Activated T-helper 1 cell treated with Interleukin-2 at 50 U/mL for 16 hours (primary cell): ENCODE measurements at places on chromosomes 3 and 15.
A peak's percentile ranks its signal among the peaks of the same experiment; 100 is the strongest.

- no peak for DNase-seq
Measured at GRCh38 chr3:194472290-194472920, 14.4 kb downstream of the ATP13A3 start.

GRCh38 chr3:158570999-158571702 is at the start of gene MLF1:
Gene MLF1, plus strand, starts transcription at chr3:158571194. Its CDS starts 107 bp downstream, at chr3:158571301.
- peak; percentile 59 for DNase-seq

GRCh38 chr3:171829841-171830517 is 13.2 kb upstream of the TMEM212 start:
- DNase-seq, result no peak

GRCh38 chr3:154180836-154181691 is 59.9 kb downstream of the ARHGEF26 start:
- DNase-seq, result no peak

DNA sequence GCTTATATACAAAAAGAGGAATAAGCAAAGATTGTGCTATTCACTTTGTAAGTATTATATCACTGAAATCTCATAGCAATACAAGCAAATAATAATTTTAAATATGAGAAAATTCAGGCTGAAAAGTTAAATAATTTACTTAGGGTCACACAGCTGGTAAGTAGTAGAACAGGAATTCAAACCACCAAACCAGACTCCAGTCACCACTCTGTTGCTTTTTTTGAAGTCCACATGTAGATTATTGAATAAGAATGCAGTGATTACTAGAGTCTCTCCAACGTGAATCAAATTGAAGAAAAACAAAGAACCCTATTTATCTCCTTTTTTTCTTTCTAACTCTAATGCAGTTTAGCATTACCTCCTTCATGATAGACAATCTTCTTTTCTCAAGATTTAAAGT is 15.9 kb downstream of the SPICE1 start:
- DNase-seq, result no peak

GRCh38 chr3:13174011-13174802 is 101.0 kb upstream of the IQSEC1 start:
- DNase-seq, result no peak

DNA sequence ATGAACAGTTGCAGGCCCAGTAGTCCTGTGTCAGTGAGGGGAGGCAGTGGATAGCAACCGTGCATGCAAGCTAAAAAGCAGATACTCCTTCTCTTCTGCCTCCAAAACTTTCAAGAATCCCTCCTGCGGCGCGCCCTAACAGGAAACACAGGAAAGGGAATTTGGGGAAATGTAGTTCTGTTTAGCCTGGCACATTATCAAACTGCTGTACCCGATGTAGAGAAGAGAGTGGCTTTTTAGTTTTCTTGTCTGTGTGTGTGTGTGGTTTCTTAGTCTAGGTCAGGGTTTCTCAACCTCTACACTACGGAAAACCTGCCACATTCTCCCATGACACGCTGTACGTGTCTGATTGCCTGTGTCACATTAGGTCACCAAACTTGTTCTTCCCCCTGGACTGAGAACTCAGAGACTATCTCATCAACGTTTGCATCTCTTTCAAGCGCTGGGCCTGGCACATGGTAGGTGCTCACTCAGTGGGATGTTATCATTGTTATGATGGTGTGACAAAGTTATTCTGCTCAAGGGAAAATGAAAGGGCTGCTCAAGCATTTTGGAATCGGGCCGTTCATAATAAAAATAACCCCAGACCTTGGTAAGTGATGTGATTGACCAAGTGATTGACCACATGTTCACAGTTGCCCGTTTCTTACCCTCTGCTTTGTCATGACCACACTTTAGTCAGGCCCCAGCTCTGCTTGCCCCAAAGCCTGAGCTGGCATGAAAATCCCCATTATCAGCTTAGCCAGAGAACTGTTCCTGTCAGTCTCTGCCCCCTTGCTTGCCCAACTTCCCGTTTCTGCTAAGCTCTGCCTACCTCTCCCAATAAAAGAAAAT is 33.2 kb downstream of the TM4SF4 start:
- DNase-seq, result no peak

- no peak for DNase-seq
Measured at GRCh38 chr3:118512301-118512700, 522.3 kb downstream of the IGSF11 start.

- DNase-seq, result no peak
Measured at GRCh38 chr15:89679212-89679611, at the start of gene PLIN1. Gene PLIN1, minus strand, starts transcription at chr15:89679367. Its CDS starts 1,878 bp downstream, at chr15:89677489.

- no peak for DNase-seq
Measured at GRCh38 chr15:89828281-89829145, 13.9 kb upstream of the ANPEP start.

DNA sequence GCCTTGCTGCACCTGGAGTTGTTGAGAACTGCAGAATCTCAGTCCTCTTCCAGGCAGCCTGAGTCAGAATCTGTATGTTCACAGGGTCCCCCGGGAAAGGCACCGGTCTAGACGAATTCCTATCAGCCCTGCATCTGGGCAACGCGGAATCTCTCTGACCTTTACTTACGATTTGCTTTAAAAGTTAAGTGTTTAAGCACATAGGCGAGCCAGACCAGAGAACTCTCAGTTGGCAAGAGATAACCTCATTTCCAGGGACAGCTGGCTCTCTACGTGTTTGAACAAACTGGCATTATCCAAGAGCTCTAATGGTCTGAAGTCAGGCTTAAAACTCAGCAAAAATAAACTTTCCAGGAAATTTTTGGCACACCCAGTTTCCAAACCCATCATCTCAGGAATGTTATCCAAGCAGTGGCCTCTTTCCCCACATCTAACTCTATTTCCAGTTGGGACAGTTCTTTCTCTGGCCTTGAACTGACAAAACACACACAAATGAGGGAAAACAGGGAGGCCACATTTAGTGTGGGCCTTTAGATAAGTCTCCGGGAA is 53.4 kb downstream of the HES1 start:
- no peak for DNase-seq

GRCh38 chr3:127787071-127787490 is 35.2 kb downstream of the MGLL start:
- DNase-seq, result no peak

GRCh38 chr3:99970198-99970597 is 144.1 kb downstream of the FILIP1L start:
- DNase-seq, result no peak

- DNase-seq, result no peak
Measured at GRCh38 chr3:171397089-171397488, 63.1 kb downstream of the TNIK start.

DNA sequence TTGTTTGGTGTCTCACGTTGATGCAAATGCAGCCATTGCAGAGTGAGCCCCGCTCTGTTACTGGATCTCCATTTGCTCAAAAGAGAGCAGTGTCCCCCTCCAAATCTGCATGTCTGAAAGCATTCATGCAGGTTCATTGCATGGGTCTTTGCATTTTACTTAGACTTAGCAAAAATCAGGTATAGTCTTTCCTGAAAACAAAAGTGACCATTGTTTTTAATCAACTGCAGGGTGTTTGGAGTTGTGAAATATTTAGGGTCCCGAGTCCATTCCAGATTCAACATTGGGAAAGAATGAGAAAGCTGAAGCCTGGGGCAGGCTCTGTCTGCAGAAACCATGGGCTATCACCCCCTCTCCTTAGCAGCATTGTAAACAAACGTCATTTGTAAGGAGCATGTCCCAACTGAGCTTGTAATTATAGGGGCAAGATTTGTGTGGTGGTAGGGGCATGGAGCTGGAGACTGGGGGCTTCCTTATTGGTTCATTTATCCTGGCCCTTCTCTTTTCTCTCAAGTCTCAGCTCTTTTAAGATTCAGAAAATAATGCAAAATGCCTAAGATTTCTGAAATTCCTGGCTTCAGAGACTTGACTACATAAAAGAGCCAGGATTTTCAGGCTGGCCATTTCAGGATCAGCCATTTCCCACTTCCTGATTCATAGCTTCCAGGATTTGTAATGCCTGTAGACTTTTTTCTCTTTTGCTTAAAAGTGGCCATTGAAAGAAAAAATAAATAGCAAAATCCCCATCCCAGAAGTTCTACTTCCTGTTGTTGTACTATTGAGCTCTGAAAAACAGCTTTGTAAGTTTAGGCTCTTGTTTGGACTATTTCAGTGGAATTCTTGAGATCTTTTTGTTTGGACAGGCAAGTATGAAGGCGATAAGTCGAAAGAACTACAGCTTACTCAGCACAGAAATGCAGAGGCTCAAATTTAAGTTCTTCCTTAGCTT is 23.0 kb downstream of the IGF1R start:
- DNase-seq, result no peak

- no peak for DNase-seq
Measured at GRCh38 chr3:155210736-155211135, 82.7 kb downstream of the STRIT1 start.

DNA sequence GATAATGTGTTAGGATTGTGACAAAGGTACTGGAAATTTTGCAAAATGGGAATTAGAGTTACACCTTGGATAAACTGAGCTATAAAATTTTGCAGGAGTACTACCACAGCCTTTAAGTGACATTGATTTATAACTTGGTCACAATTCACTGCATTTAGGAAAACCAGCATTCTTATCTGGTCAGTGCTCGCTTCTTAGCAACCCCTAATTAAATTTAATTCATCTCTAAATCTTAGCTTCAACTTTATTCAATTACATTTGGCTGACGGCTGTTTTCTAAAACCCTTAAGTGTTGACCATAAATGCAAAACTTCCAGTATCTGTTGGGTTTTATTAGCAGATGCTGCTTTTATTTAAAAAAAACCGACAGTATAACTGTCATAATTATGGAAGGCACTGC is 31.3 kb downstream of the TFRC start:
- DNase-seq, result no peak

- no peak for DNase-seq
Measured at GRCh38 chr3:146334151-146334550, 83.2 kb upstream of the PLSCR4 start.

DNA sequence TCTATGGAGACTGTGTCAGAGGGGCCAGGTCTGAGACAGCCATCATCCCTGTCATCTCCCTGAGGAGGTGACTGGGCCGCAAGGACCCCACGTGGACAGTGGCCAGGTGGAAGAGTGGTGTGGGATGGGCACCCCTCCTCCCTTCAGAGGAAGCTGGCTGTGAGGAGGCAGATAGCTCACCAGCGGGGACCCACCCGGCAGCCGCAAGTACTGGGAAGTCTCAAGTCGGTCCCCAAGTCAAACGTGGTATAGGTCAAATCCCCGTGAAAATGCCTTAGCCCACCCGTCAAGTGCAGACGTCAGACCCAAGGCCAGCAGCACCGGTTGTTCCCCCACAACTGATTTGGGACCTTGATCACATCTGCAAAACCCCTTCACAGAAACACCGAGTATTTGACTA is 12.3 kb upstream of the KLF13 start:
- no peak for DNase-seq

GRCh38 chr3:14471016-14471415 is 68.6 kb downstream of the SLC6A6 start:
- no peak for DNase-seq

DNA sequence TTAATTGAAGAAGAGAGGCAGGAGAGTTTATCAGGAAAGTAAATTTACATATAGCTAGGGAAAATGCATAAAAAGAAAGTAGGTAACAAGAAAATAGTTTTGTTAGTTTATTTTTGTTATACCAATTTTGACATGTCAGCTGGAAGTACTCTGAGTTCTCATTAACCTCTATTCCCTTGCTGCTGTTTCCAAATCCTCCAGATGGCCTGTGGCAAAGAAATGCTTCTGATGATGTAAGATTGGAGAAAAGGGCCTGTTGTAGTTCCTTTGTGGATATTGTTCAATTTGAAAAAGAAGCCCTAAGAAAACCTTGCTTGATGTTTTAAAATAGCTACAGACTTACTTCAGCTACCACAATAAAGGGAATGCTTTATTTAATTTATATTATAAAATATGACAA is 192.9 kb upstream of the SLITRK3 start:
- DNase-seq, result no peak

DNA sequence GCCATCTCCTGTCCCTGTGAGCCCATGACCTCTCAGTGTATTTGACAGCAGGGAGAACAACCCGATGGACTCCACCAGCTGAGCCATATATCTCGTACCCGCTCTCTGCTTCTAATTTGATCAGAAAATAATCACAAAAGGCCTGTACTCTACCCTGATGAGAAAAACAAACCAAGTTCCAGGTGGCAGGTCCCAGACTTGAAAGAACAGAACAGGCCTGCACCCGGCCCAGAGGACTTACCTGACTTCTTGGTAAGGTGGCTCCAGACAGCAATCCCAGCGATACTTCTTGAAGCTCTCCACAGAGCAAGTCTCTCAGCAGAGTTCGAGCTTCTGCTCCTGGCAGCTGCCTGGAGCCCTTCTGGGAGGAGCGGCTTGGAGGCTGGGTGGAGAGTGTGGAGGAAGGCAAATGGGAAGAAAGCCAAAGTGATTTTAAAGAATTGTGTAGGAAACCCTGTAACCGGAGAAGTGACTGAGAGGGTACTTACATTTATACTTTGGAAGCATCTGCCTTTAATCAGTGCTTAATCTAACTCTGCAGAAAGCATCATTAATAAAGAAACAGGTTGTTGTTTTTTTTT is 91.6 kb downstream of the SCN11A start:
- no peak for DNase-seq

DNA sequence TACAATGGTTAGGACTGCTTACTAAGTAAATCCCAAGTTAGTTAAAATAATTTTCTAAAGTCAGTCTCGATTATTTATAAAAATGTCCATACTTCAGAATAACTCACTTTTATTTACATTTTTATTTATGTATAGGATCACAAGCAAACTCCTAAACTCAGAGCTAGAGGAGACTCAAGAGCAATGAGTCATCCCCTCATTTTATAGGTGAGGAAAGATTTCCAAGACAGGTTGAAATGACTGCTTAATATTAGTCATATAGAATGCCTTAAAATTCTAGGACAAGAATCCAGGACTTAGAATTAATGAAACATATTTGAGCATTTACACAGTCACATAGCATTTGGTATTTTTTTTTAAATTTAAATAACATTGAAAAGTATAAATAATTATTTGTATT is 983.8 kb downstream of the SI start:
- DNase-seq, result no peak

GRCh38 chr3:193922034-193922774 is 213.7 kb upstream of the HES1 start:
- DNase-seq, result no peak

- DNase-seq, result no peak
Measured at GRCh38 chr3:135915206-135915605, 50.3 kb upstream of the PPP2R3A start.
